ENCODE measurements at places on chromosomes 2 and 18.
A peak's percentile ranks its signal among the peaks of the same experiment; 100 is the strongest.

DNA sequence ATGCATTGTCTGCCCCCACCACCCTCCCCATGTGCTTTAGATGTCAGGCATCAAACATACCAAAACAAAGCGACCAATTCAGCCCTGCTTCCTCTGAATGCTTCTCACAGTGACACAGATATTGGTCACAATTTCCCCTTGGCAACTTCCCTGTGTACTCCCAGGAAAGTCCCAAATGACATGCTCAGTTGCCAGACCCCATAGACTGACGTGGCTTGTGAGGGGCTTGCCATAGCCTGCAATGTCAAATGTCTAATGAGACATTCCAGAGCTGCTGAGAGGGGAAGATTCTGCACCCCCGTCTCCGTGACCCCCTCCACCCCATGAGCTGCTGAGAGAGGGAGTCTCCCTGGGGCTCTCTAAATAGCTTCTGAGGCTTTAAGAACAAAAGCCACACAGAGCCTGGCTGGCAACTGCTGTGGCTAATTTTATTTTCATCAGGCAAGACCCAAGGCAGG lies 47.3 kb downstream of the RFTN2 start:
- no peak for DNase-seq

- DNase-seq = peak; percentile 7
These were observed 190.8 kb downstream of the RNF152 start for GRCh38 chr18:61702007-61702406.

DNA sequence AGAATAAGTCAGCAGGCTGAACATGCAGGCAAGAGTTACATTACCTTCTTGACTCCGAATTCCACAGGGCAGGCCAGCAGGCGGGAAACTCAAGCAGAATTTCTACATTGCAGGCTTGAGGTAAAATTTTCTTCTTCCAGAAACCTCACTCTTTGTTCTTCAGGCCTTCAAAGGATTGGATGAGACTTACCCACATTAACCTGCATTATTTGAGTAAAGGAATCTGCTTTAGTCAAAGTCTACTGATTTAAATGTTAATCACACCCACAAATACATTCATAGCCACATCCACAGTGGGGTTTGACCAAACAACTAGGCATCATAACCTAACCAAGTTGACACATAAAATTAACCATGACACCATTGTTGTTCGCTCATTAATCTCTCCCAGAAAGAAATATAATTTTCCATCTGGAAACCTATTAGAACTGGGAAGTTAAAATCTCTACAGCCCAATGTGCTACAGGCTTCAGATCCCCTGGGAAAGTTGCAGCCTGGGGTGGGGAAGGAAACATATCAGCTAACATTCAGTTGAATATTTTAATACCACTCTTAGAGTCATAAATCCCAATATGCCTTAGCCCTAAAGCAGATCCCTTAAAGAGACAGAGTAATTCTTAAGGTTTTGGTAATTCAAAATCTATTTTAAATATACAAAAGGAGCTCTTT lies 468.2 kb upstream of the TNP1 start:
- DNase-seq = no peak

DNA sequence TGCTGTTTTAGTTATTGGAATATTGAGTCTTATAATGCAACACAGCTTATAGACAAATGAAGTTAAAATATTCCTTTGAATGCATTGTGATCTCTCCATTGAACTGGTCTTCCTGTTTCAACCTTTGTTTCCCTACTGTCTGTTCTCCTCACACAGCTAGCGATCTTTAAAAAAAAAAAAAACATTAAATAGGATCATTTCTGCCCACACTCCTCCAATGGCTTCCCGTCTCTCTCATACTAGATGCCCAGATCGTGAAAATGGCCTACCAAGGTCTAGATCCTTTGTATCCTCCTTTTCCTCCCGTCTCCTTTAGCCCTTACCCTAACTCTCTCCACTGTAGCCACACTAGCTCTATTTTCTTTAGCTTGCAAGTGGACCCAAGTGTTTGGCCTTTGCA lies 2.4 kb downstream of the FAM171B start:
- DNase-seq = no peak

DNA sequence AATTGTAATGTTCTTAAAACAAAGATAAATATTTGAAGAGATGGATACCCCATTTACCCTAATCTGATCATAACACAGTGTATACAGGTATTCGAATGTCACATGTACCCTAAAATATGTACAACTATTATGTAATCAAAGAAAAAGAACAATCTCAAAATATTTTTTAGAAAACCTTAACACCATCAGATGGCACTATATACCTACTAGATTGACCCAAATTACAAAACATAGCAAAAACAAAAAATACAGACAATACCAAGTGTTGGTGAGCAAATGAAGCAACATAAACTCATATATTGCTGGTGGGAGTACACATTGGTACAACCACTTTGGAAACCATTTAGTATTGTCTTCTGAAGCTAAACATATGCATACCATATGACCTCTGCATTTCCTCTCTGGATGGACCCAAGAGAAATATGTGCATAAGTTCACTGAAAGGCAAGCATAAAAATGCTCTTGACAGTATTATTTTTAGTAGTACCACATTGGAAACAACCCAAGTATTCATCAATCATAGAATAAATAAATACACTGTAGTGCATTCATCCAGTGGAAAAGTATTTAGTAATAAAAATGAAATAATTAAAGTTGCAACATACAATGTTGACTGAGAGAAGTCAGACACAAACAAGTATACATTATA lies 55.8 kb downstream of the GDF7 start:
- no peak for DNase-seq

- DNase-seq = no peak
These were observed 444.7 kb downstream of the THSD7B start for GRCh38 chr2:137210039-137210438.

DNA sequence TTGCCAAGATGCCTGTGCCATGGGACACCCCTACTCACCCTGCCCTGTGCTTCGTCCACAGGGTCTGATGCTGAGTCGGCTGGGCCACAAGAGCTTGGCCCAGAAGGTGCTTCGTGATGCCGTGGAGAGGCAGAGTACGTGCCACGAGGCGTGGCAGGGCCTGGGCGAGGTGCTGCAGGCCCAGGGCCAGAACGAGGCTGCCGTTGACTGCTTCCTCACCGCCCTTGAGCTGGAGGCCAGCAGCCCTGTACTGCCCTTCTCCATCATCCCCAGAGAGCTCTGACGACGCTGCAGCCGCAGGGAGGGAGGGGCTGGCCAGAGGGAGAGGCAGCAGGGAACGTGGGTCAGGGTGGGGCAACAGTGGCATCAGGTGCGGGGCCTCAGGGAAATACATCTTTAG lies 81.5 kb downstream of the STPG4 start:
- DNase-seq = no peak

GRCh38 chr2:27627963-27628766 lies 647 bp downstream of the CCDC121 start:
- DNase-seq = peak; percentile 57

DNA sequence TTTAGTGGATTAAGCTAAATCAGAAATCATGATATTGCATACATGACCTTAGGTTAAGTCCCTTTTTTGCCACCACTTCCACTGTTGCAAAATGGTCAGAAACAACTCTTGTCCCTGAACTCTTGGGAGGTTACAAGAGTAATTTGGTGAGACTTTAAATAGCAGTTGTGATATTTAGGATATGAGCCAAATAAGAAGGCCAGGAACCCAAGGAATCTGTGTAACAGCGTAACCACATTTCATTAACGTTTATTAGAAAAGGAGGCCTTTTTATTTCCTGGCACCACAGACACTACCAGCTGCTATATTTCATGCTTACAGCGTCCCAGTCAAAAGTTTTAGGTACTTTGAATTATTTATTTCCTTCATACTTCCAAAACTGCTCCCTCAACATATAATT lies 268.0 kb downstream of the GPD2 start:
- DNase-seq = no peak

- no peak for DNase-seq
These were observed 121.8 kb upstream of the ZBTB14 start for GRCh38 chr18:5417342-5417741.

- DNase-seq = no peak
These were observed 204.1 kb downstream of the ARHGAP15 start for GRCh38 chr2:143333168-143333791.

DNA sequence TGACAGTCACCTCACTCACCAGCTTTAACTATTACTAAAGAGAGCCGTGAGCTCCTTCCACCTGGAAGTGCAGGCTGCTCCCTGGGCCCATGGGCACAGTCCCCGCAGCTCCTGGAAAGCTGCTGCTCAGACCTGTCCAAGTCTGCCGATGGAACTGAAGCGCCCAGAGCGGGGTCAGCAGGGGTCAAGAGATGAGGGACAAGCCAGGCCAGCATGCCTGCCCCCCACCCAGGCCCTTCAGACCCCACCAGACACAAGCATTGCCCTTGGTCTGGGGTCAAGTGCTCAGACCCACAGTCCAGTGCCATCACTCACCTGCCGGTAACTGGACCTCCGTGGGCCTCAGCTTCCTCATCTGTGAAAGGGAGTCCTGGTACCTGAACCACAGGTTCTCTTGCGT lies 59.9 kb downstream of the BIN1 start:
- no peak for DNase-seq

- no peak for DNase-seq
These were observed 36.3 kb downstream of the SLC35F5 start for GRCh38 chr2:113720167-113720566.

- no peak for DNase-seq
These were observed 18.0 kb downstream of the ZC3H15 start for GRCh38 chr2:186503827-186504606.

DNA sequence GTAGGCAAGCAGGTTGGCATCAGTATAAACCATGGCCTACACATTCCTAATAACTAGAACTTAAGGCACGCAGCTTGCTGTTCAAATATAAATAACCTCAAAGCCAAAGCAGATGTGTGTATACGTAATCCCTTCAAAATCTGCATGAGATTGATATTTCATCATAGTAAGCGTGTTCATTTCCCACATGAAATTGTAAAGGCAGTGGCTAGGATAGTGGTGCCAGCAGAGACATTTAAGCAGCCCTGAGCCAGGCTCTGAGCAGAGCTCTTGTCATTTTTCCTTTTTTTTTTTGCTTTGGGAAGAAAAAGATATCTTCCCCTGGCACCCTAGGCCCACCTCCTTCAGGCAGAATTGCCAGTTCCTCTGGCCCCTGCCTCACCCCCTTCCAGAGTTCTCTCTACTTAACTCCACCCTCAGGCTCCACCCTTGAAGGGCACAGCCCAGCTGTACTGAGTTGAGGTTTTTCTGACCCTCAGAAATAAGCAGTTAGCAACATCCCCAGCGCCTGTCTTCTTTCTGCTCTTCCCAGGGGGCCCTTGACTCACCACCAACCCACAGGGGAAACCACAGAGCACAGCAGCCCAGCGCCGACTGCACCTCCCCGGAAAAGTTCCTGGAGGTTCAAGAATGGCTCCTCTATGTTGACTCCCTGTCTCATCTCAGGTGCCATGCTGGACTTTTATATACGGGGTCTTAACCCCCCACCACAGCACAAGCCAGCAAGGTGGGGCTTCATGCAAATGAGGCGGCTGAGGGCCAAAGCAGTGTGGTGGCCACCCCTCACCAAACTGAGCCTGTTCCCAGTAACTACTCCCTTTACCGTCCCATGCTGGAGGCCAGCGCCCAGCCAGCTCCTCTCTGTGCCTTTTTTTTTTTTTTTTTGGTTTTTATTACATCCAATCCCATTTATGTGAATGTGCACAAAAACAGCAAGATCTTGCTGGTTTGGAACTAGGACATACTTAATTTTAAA lies 84.7 kb downstream of the EHD3 start:
- peak; percentile 54 for DNase-seq

GRCh38 chr2:1233281-1233680 lies 180.0 kb upstream of the TPO start:
- DNase-seq = no peak

- no peak for DNase-seq
These were observed 139.8 kb downstream of the LTBP1 start for GRCh38 chr2:33086400-33087015.

GRCh38 chr2:240991378-240992263 lies 6.8 kb upstream of the SNED1 start:
- DNase-seq = peak; percentile 84

GRCh38 chr18:4196351-4196750 lies 258.8 kb downstream of the DLGAP1 start:
- DNase-seq = no peak

DNA sequence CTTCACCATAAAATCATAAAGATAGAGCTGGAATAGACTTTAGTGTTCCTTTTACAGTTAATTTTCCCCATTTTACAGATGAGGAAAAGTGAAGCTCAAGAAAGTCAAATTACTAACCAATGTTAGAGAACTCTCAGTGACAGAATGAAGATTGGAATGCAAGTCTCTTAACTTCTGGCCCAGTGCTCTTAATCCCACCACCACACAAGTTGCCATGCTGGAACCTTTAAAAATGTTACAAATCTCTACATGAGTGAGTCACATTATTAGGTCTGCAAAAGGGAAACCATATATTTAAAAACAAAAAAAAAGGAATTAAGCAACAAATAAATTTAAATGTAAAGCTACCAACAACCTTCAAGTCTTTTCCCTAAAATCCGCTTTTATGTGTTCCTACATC lies 3.5 kb downstream of the NCKAP1 start:
- DNase-seq = no peak

DNA sequence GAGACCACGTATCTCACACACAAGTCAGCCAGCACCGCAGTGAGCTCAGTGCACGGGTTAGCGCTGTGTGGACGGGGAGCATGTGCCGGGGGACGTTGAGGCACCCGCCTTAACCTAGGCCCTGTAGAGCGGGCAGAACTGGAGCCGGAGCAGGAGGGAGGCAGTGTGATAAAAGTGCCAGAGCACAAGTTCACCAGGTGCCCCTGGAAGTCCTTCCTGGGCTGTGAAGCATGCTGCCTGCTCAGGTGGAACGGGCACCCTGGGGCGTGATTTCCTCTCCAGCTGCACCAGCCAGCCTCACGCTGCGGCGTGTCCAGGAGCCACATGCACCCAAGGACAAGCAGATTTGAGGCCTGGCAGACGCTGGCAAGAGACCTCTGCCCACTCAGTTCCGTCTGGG lies 50.3 kb downstream of the ITGB1BP1 start:
- DNase-seq = no peak

DNA sequence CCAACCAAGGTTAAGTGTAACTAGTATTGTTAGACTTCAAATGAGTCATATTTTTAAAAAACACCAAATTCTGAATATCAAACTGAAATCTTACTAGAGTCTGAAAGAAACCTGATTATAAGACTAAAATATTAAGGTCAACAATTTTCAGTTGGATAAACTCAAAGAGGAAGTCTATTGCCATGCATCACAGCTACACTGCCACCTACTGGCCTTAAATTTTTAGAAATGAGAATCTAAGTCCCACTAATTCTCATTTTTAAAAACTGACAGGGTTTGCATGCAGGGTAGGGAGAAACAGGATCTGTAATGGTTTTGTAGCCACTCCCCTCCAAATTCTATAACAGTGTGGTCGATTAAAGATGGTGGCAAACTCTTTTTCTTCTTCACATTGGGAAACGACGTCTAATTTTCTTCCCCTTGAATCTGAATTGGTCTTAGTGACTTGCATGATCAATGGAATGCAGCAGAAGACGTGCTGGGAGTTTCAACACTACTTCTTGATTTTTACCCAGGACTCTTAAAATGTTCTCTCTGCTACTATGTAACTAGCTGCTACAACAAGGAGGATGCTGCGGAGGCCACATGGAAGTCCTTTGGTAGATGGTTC lies 176.1 kb upstream of the SESTD1 start:
- no peak for DNase-seq
